CD4-positive, alpha-beta T cell treated with Interleukin-15 for 1 hour (primary cell): ENCODE measurements at places on chromosomes 3 and 15.

GRCh38 chr15:80822676-80823075 lies 43.5 kb downstream of the CEMIP start:
- no peak for DNase-seq

GRCh38 chr3:160916472-160916871 lies 160.4 kb downstream of the PPM1L start:
- no peak for DNase-seq

DNA sequence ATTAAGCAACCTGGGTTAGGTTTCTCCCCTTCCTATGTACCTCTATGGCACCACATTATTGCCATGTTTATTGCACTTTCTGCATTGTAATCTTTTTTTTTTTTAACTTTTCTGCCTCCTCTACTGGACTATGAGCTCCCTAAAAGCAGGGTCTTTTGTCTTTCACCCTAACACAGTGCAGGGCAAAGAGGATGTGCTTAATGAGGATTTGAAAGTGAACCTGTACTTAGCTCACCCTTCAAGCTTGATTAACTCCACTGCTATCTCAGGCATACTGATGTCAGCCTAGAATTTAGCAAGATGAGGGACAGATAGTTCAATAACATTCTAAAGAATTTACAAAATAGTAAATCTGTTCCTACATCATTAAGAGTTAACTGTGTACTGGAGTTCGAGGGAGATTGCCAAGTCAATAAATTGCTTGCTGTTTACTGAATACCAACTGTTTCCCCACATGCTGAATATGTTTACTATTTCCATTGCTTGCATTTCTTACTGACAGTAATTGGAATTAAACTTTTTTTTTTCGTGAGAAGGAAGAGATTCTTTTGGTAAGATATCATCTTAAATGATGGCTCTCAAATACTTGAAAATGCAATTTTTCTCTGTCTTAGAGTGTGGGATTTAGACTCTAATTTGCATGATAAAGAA lies 15.7 kb upstream of the PPARG start:
- DNase-seq: no peak

GRCh38 chr3:119468041-119468440 lies 722 bp upstream of the POGLUT1 start:
- no peak for DNase-seq

GRCh38 chr3:145182196-145182911 lies 978.6 kb downstream of the PLOD2 start:
- no peak for DNase-seq

DNA sequence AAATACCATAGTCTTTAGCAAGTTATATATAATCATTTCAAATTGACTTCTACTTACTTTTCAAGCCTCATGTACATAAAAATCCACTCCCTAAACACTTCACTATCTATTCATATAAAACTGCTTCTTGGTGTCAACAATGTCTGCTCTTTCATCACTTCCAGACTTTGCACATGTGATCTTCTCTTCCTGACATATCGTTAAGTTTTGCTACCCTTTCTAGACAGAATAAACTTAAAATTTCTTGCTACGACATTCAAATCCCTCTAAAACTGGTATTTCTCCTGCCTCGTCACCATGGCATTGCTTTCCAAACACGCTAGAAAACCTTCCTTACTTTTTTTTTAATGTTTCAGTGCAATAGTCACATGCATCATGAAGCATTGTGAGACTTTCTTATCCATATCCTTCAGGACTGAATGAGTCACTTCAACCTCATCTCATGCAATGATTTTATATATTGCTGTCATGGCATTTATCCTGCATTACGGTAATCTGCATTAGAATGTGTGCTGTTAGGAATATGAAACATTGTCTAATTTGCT lies 122.8 kb downstream of the GMNC start:
- DNase-seq: no peak
